ENCODE measurements at places on chromosomes 16 and 17.
A peak's percentile ranks its signal among the peaks of the same experiment; 100 is the strongest.

GRCh38 chr17:2070241-2071023 lies 15.5 kb downstream of the HIC1 start:
- DNase-seq = no peak

DNA sequence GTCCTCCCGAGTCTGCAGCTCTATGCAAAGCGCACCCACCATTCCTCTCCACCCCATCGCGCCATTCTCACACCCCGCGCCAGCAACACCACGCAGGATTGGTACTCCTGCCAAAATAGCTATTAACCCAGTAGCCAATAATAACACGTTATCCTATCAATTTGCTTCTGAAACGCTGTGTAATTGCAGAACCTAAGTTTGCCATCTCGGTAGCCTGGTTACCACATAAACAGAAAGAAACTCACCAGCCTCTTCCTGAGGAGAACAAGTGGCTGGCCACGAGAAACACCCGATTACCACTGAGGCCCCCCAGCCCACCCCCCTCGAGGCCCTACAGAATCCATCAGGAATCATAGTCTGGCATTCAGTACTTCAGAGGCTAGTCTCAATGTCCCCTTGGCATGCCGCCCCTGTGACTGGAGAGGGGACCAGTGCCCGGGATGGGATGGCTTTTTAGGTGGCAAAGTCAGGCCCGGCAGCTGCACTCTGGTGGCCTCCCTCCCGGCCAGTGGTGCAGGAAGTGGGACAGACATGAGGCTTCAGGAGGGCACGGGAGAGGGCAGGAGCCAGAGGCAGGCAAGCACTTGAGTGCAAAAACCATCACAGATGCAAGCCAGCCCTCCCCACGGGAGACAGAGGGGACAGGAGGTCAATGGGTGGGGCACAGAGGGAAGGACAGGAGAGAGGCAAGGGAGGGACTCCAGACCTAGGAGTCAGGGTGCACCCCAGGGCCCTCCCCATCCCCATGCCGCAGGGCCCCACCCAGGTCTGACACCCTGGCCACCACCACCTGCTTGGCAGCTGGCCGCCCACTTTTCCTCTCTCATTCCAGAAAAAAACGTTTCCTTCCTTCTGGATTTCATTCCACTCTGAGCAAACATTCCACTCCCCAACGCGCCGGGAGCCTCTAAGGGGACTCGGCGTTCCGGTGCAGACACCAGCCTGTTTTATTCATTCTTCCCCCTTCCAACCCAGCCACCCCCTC lies 192.5 kb downstream of the ZNF423 start:
- no peak for DNase-seq

- DNase-seq = no peak
Measured at GRCh38 chr16:471353-472198, 46.1 kb downstream of the RAB11FIP3 start.

- no peak for DNase-seq
Measured at GRCh38 chr16:84294117-84294516, 561 bp upstream of the WFDC1 start.

DNA sequence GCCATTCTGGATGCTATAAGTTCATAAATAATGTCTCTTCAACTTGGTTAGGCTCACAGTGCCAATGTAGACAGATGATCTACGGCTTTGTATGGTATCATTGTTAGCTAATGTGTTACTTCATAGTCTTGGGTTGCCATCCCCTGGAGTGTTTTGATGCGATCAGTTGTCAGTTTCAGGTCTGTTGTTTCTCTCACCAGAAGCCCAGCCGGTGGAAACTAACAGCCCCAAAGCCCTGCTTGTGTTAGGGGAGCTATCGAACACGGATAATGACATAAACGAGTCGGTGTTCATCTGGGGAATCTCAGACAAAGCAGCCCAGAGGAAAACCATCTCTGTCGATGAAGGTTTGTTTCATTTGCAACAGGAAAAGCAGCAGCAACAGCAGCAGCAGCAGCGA lies 107.4 kb upstream of the ANKFN1 start:
- DNase-seq = no peak

DNA sequence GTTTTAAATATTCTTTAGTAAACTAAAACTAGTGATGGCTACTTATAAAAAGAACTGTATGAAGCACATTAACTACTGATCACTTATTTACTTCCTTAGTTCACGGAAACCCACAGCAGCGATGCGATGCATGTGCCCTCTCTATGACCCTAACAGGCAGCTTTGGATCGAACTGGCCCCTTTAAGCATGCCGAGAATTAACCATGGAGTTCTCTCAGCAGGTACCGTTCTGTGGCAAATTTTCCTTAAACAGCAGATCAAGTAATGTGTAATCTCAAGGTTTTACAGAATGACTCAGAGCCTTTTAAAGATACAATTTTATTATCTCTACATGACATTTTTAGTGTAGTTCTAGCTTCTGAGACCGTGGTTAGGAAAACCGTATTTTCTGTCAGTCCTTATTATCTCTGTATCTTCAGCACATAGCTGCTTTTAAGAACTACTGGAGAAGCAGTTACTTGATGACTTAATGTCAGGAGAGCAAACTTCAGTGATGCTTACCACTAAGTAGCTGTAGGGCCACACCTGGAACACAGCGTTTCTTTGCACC lies 43.0 kb downstream of the GAN start:
- DNase-seq = no peak

DNA sequence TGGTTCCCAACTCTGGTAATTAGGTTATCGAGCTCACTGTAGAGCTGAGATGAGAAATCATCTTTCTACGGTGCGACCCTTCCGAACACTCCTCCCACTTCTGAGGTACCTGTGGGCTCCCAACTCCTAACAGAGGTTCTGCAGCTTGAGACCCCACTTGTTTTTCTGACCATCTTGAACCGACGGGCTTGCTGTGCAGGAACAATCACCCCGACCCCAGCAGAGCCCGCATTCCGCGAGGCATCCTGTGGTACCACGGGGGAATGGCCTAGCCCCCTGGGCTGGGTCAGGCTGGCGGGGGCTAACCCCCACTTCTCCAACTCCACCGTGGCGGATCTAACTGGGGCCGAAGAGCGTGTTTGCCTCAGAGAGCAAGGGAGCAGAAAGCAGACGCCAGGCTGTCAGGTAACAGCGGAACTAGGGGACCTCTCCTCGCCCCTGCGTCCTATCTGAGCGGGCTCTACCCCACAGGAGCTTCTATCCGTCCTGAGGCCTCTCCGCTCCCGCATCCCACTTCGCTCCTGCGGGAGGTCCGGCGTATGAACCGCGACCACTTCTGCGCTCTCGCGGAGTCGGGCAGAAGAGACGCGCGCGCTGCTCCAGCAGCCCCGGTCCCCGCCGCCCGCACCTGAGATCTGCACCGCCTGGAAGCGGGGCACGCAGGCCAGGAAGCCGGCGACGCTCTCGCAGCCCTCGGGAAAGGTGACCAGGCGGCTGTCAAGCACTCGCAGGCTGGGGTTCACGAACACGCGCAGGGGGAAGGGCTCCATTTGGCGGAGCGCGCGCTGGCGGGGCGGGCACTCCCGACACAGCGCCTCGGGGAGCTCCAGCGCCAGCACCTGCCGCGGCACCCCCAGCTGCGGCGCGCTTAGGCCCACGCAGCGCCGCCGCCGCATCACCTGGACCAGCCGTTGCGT lies 761 bp downstream of the PDF start:
- no peak for DNase-seq

- DNase-seq = peak; percentile 82
Measured at GRCh38 chr16:11639925-11640899, 28.0 kb upstream of the SNN start.

- no peak for DNase-seq
Measured at GRCh38 chr16:81575834-81576233, 131.2 kb downstream of the CMIP start.

- peak; percentile 27 for DNase-seq
Measured at GRCh38 chr17:8798846-8799569, at the start of gene MFSD6L. TSS of gene MFSD6L (minus strand) at chr17:8799365. CDS start at chr17:8799120, 245 bp downstream.

DNA sequence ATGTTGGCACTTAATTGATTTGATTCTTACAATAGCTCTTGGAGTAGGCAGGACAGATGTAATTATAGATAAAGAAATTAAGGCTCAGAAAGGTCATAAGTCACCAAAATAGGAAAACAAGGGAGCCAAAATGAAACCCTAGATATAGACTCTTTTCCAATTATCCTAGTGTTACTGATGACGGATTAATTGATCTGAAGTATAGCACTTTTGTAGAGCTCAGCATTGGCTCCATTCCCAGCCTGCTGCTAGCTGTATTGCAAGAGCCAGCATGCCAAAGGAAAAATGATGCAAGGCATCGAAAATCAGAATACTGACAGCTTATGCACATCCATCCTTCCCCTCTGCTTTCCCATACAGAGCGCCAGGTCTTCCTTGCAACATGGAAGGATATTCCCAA lies 21.6 kb upstream of the RASL10B start:
- DNase-seq = no peak

GRCh38 chr16:49662569-49662968 lies 193.3 kb downstream of the ZNF423 start:
- DNase-seq = no peak

DNA sequence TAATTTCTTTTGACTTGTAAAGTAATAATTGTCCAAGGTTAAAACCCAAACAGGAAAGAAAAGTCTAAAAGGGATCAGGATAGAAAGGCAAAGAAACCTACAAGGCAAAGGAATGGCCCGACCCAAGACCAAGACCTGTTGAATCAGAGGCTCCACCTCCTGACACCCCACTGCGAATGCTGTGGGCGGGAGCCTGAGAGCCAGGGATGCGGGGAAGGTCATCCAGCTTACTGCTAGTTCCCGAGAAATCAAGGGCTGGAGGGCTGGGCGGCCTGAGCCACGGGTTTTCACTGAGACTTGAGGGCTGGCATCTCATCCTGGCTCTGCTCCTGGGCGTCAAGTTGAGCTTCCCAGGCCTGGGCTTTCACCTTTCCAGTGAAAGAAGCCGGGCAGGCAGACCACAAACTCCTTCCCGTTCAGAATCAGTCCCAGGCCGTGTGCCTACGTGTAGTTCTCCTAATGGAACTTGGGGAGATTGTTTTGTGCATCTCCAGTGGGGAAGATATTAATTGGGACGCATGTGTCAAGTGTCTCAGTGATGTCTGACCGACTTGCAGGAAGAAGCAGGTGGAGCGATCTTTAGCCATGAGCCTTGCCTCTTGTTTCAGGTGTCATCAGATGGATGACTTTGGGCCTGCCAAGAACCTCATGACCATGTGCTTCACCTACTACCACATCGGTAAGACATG lies 36.9 kb downstream of the CIBAR2 start:
- no peak for DNase-seq

DNA sequence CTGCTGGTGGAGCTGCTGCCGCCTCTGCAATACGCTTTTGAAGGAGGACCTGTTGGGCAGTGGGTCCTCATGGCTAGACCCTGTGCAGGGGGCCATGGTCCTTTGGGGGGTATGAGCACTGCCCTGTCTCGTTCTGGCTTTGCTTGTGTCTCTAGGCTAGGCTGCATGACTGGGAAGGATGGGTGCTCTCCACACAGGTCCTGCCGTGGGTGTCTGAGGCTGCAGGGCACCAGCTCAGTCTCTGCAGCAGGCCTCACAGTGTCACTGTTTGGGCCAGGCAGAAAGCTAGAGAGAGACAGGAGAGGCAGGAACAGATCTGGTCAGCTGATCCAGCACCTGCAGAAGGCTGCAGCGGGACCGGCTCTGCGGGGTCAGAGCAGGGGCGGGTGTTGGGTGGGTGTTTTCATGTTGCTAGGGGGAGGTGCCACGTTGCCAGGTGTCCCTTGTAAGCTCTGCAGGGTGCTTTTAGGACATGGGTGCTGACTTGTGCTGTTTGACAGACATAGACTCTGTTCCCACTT lies 111.4 kb downstream of the SNX29 start:
- peak; percentile 62 for DNase-seq
